ENCODE measurements at places on chromosomes 11 and 22.
A peak's percentile ranks its signal among the peaks of the same experiment; 100 is the strongest.

GRCh38 chr11:88414385-88414861 is 76.9 kb upstream of the CTSC start:
- DNase-seq, result peak; percentile 68

DNA sequence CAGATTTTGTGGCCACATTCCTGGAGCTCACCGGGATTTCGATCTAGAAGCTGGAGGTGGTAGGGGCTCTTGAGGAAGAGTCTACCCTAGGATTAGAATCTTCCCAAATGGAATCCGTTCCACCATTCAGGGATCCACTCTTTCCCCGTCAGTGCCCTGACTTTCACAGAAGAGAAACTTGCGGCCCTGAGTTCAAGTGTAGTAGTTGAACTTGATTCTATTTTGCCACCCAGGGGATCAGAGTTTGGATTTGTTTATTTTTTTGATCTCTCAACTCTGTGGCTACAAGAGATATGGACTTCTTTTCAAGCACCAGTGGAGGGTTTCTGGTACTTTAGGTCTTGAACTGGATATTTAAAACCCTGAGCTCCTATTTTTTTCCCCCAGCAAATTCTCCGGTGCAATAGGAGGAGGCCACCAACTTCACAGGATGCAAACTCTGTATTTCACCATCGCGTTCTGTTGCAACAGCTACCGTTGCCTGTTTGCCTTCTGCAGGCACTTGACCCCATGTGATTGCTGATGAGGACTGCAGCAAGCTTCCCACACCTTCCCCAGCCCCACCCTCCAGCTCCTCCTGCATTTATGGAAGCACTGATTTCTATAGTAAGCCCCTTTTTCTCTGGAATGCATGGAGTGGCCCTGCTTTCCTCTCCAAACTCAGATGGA is 14.8 kb upstream of the MRGPRF start:
- DNase-seq, result peak; percentile 31

GRCh38 chr11:94563176-94563847 is 3.9 kb upstream of the PIWIL4 start:
- DNase-seq, result peak; percentile 77

DNA sequence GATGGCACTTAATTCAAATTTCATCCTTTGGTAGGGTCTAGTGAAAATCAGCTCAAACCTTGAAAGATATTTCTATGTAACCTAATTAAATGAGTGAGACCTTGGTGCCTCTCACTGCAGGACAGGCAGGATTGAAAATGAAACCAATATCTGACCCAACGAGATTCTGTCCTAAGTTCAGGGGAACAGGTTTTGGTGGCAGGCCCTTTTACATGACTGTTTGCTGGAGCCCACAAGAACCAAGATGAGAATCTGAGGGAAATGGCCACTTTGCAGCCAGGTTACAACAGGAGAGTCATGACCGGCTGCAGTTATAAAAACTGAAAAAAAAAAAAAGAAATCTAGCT is 130.2 kb downstream of the TRIM44 start:
- DNase-seq, result no peak

GRCh38 chr11:104688731-104689130 is 209.5 kb downstream of the CASP12 start:
- DNase-seq, result no peak

DNA sequence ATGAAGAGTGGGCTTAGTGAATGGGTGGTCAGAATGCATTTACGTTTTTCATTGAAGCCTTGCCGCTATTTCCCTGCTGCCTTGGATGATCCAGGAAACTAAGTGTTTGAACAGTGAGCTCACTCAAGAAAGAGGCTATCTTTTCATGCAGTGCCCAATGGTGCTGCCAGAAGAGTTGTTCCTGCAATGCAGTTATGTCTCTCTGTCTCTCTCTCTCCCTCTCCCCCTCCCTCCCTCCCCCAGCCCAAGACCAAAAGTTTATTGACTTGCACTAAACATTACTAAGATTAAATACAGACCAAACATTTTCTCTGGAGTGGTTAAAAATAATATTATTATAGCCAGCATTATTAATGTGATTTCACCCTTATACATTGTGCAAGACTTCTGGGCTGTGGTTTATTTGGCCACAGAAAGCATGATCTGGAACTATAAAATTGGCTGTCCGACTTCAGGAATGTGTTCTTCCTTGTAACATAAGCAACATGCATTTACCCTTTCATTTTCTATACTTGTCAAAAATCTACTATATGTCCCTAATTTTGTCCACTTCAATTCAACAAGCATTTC is 6.6 kb upstream of the FUT4 start:
- peak; percentile 77 for DNase-seq

DNA sequence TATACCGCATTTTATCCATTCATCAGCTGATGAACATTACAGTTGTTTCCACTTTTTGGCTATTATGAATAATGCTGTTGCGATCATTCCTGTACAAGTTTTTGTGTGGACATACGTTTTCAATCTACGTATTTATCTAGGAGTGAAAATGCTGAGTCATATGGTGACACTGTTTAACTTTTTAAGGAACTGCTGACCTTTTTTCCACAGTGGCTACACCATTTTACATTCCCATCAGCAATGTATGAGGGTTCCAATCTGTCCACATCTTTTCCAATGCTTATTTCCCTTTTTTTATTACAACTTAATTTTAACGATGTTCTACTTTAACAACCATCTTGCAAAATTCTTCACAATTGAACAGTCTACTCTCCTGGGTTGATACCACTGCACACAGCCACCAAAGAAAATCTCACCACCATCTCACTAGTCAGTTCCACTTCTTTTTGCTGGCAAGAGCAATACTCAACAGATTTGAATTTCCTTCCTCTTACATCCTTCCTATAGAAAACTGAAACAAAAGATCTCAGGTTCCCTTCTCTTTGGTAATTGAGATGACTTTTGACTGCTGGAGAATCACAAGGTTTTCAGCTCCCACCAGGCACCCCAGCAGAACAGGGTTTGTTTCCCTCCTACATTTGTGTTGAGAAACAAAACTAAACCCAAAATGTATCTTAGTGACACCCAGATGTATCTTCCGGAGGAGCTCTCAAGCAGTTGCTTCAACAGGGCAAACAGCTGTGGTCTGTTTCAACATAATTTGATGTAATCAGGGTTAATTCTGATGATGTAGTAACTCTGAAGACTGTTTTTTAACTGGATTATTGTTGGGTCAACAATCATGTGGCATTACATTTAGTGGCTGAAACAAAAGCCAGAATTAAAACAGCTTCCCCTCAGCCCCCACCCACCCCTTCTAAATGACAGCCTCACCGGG is 7.0 kb upstream of the GAB2 start:
- peak; percentile 73 for DNase-seq

GRCh38 chr11:991034-991433 is 45.5 kb downstream of the MUC6 start:
- DNase-seq, result no peak

DNA sequence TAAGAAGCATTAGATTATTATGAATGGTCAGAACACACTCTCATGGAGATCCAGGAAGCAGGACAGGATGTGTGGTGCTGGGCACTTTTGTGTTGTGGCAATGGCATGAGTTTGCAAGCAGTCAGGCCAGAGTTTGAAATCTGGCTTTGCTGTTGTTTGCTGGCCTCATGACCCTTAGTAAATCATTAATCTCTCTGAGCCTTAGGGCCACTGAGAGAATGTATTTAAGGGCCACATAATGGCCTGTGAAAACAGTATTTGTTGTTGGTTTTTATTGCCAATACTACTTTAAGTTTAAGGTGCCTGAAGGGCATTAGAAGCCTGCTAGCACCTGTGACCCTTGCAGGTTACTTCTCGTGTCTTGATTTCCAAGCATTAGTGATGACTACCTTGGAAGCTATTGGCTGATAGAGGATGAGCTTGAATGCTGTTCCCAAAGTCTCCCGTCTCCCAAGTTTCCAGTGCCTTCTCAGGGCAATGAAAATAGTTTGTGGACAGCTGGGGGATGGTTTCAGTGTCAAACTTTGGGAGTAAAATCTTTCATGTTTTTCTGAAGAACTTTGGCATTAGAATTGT is 24.6 kb downstream of the STIM1 start:
- DNase-seq, result no peak

GRCh38 chr22:45769569-45770210 is 98.1 kb downstream of the ATXN10 start:
- DNase-seq, result peak; percentile 31

- peak; percentile 67 for DNase-seq
Observed at GRCh38 chr11:120612513-120613263, 101.1 kb downstream of the GRIK4 start.

DNA sequence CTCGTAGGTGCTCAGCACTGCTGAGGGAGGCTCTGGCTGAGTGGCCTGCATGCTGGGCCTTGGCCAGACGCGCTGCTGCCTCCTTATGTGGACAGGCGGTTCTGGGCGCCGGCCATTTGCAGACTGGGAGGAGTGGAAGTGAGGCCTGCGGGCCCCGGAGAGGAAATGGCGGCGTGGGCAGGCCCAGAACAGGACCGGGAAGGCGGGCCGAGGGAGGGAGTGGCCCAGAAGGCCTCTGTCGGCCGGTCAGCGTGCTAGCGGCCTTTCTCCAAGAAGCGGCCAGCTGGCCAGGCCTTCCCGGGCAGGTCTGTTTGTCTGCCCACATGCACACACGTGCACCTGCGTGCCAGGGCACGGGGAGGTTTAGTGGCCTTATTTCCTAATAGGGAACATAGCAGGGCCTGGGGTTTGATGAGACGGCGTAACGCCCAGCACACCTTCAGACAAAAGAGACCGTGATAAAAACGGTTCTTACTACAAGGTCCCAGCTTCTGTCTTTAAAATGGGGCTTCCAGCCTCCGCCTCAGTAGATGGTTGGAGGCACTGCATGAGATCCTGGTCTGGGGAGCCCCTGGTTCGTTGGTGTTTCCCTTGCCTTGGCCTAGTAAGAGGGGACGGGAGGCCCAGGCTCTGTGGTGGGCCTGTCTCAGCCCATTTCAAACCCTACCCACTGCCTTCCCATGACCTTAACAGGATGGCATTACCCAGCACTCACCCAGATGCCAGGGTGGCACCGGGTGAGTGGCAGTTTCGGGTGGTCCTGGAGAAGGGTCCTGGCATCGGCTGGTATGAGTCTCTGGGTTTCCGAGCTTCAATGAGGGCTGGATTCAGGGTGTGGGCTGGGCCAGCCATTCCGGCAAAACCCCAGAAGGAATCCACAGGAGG is 65.1 kb upstream of the PPARA start:
- no peak for DNase-seq

DNA sequence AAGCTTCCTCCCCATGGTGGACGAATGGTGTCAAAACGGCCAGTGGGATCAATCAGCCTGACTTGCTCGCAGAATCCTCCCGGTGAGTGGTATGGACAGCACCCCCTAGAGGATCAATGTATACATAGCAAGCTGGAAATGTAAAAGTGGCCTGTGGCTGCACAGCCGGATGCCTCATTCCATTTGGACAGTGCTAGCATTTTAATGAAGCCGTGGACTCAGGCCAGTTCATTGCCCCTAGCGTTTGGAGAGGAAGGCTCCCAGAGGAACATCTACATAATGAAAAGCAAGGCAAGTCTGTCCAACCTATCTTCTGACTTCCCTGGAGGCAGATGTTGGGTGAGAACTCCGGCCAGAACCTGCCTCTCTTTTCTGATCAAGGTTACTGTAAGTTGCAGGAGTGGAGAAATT is 942.3 kb downstream of the NTM start:
- DNase-seq, result peak; percentile 46

DNA sequence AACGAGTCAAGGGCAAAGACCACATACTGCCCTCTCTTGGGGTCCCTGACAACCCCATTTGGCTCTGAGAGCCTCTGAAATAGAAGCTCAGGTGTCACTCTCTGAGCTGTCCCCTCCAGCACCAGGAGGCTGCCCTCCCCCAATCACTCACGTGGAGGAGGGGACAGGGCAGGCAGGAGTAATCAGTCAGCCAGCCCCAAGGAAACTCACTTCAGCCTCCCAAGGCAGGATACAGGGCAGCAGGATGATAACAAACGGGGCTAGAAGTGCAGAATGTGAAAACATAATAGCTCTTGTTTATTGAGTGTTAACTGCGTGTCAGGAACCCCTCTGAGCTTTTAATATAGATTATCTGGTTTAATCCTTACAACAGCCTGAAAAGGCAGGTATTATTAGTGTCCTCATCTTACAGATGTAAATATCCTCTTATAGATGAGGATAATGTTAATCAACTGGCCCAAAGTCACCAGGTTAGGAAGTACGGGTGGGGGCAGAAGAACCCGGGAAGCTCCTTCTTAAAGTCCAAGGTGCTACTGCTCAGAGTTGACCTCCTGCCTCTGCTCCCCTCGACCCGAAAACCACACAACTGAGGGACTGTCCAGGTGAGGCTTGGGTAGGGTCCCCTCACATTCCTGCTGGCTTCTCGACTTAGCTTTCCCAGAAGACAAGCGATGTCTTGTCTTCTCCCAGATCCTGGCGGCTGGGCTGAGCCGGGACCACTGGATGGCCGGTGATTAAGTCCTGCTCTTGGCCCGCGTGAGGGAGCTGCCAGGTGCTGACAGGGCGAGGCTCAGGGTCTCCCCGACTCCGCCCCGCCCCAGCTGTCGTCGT is 2.7 kb downstream of the CHRM4 start:
- DNase-seq, result no peak

DNA sequence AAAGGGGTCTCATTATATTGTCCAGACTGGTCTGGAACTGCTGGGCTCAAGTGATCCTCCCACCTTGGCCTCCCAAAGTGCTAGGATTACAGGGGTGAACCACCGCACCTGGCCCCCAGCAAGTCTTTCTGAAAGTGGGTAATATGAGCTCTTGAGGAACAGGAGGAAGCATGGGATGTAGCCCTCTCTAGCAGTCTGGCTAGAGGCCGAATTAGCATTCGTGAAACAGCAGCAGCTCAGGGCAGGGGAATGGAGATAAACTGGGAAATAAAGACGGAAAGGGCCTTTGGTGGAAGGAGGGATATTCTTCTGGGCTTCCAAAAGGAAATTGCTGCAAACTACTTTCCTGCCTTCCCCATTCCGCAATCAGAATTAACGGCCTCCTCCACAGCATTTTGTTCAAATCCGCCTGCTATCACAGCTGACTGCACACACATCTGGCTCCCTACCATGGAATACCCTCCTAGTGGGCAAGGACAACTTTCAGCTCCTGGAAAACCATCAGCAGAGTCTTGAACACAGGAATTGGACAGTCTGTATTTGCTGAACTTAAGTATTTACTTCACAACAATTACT is 44.3 kb downstream of the MICAL3 start:
- no peak for DNase-seq

DNA sequence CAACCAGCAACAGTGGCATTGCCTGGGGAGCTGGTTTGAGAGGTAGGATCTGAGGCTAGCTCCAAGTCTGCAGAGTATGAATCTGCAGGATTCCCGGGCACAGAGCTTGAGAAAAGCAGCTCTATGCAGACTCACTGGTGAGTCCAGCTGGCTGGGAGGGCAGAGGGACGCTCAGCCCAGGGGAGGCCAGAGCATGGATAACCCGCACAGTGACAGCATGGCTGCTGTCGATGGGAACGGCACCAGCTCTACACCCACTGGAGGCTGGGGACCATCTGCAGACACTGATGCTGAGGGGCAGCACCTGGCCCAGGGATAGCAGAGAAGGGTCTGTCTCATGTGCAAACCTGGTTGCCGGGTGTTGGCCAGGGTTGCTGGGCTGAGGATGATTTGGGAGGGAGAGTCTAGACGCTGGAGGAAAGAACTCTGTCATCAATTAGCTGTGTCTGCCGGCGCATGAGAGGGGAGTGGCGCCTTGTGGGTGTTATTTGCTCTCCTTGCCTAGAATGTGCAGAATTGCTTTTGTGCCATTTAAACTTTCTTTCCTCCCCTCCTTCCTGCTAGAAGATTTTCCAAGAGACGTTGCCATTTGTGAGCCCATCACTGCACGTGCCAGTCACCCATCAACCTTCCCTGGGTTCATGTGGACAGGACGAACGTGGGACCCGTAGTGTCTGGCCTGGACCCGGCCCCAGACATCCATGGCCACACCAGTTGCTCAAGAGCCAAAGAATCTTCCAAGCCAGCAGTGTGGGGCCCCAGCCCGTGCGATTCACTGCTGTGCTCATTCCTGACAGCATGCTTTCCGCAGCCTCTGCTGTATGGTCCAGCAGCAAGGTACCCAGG is 19.1 kb upstream of the LINC01488 start:
- DNase-seq, result no peak
